Caco-2 (cell line): ENCODE measurements at places on chromosomes 3 and 15. TPM values are rescaled to one million over a fixed set of nuclear protein-coding genes. Genes with fewer than 3 reads are reported as not detected.

Gene HTR3E
- total RNA-seq, result not detected in 2 replicates

GRCh38 chr3:129809297-129809696, 84.2 kb downstream of the TMCC1 start:
- H3K4me1 ChIP-seq, result no peaks in the 10 kb centered on the region
- no peaks in the 10 kb centered on the region for H3K27me3 ChIP-seq
- DNase-seq, result no peak
- no peak overlapping the region for H3K27ac ChIP-seq

DNA sequence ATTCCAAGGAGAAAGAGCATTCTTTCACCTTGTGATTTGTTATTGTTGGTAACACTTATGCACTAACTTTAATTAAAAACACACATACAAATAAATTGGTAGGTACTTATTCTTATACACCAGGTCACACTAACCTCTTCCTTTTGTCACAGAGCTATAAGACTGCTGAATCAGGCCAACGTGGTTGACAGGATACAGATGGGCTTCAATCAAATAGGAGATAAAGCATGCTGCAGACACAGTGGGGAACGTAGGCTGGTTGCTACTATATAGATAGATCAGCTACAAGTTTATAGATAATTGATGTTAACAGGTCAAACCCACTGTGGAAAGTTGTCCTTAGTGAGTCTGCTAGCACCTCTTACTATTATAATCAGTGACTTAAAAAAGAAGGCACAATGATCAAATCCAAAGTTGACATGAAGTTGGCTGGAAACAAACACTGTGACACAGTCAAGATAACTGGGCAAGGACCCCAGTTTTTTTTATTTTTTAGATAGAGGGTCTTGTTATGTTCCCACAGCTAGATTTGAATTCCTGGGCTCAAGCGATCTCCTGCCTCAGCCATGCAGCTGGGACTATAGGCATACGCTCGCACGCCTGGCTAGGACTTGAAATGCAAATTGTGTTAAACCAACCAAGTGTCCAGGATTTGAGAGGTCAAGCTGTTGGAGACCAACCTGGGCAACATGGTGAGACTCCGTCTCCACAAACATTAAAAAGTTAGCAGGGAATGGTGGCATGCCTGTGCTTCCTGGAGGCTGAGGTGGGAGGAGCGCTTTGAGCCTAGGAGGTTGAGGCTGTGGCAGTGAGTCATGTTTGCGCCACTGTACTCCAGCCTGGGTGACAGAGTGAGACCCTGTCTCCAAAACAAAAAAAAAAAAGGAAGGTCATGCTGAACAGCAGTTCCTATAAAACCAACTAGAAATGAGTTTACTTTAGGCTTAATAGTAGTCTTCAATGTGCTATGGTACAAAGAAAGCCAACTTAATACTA, 97.9 kb upstream of the MEX3B start:
- H3K4me3 ChIP-seq, result no peak overlapping the region
- peaks cover 6% of the 10 kb centered on the region; the same call in 1 of the 2 replicates for H3K4me1 ChIP-seq
- DNase-seq, result no peak

- DNase-seq, result no peak
- no peak overlapping the region for H3K4me3 ChIP-seq
- no peaks in the 10 kb centered on the region for H3K4me1 ChIP-seq
- no peaks in the 10 kb centered on the region for H3K27me3 ChIP-seq
Measured at GRCh38 chr3:148262980-148263379, 434.7 kb upstream of the AGTR1 start.
